ENCODE measurements at places on chromosomes 2 and 18.
A peak's percentile ranks its signal among the peaks of the same experiment; 100 is the strongest.

GRCh38 chr18:3873698-3874097 is 423.7 kb downstream of the TGIF1 start:
- no peak for DNase-seq

- DNase-seq = no peak
These were observed 9.4 kb downstream of the NEU4 start for GRCh38 chr2:241818229-241818942.

GRCh38 chr18:58529714-58530354 is 99.1 kb downstream of the ALPK2 start:
- peak; percentile 47 for DNase-seq

- peak; percentile 40 for DNase-seq
These were observed 98.5 kb upstream of the RIOK3 start for GRCh38 chr18:23354625-23355024.

DNA sequence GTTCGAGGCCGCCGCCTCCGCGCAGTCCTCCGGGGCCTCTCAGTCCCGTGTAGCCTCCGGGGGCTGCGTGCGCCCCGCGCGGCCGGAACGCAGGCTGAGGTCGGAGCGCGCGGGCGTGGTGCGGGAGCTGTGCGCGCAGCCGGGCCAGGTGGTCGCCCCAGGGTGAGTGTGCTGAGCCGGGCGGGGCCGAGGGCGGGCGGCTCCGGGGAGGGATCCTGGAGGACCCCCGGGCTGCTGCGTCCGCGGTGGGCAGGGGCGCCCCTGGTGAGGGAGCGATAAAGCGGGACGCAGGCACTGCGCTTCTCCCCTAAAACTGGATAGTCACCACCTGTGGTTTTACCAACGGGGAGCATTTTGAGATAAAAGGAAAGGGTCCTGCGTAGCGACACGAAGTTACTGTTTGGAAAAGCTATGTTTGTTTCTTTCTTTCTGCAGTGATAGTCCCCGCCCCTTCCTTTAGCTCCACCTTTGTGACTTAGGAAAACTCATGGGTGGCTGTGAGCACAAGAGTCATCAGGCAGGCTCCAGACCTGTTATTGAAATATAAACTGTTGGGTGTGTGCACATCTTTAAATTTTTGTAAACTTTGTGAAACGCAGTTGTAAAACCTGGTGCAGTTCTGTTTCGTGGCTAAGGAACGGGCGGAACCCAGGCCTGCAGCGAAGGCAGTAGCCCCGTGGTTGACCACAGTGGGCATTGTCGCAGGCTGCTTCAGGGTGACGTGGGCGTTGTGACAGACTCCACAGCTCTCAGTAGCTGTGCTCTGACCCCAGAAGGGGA is 687 bp downstream of the CTDP1 start:
- DNase-seq = peak; percentile 45

DNA sequence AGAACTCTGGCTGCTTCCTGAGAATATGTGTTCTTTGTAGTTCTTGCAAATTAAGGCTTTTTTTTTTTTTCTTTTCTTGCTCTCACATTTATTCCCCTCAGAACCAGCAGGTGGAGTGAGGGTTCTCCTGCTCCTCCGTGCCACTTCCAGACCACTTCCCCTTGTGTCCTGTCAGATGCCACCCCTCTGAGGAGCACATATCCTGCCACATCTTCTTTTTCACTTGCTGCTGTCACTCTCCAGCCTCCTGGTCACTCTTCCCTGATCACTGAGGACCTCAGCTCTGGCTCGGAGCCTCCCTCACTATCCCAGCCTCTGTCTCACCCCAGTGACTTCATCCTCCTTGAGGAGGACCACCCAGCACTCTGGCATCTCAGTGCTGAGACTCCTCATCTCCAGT is 100.5 kb downstream of the TACR1 start:
- DNase-seq = peak; percentile 10

DNA sequence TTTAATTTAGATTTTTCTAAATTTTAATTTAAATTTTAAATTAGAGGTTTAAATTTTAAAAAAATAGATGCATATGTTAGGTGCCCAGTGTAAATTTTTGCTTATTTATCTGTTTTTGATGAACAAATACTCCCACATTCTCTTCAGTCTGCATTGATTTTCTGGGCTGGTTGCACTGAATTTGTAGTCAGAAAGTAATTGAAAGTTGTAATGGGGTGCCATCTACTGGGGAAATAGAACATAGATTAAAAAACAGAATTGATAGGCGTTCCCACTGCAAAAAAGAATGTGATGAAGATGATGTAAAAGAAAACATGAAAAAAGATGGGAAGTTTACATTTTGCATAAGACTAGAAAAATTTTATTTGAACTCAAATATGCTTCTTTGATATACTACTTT is 51.7 kb upstream of the CCDC85A start:
- DNase-seq = peak; percentile 49

DNA sequence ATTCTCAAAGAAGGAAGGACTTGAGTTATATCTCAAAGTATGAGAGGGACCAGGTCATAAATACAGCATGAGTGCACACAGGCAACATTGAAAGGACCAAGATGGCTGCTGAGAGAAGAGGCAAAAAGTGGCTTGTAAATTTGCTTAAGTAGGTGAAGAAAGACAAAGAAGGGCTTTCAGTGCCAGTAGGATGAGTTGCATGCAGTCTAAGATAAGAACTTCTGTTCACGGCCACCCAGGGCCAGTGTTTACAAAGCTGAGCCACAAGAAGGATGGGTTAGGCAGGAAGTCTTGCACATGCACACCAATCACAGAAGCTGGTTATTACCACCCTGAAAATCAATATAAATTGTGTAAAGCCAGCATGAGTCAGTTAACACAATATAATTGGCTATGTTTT is 3.1 kb upstream of the ABCB11 start:
- no peak for DNase-seq

GRCh38 chr2:39181297-39181696 is 60.4 kb upstream of the SOS1 start:
- DNase-seq = no peak

DNA sequence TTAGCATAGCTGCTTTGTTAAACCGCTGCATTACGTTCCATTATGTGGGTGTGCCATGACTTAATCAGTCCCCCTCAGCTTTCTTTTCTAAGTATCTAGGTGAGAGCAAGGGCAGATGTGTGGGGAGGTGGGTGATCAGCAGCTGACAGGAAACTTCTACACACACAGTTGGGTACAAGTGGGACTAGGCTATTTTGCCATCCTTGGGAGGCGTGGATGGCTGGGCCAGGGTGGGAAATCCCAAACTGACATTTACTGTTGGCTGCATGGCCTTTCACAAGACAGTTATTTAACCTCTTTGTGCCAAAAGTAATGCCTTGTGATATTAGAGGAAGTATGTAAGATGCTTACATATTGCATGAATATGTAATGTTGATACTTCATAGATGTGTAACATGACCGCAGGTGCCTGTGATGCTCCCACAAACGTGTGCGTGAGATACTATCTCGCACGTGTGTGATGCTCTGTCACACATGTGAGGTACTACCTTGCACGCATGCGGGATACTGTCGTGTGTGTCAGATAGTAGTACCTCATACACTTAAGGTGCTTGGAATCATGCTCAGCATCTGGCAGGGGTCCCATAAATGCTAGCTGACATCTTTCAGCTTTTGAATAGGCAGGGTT is 314.5 kb downstream of the PRKCE start:
- DNase-seq = no peak

- DNase-seq = peak; percentile 92
These were observed at the start of gene WDFY1 for GRCh38 chr2:223944703-223945531. TSS of gene WDFY1 (minus strand) at chr2:223945335. CDS start at chr2:223945284, 51 bp downstream.

GRCh38 chr2:207416111-207416510 is 113.7 kb upstream of the CREB1 start:
- DNase-seq = peak; percentile 11

GRCh38 chr18:11046140-11046539 is 103.2 kb downstream of the PIEZO2 start:
- DNase-seq = no peak

GRCh38 chr2:45218931-45219339 is 209.7 kb upstream of the SIX2 start:
- no peak for DNase-seq

GRCh38 chr2:226977775-226978190 is 141.9 kb downstream of the RHBDD1 start:
- DNase-seq = peak; percentile 72

DNA sequence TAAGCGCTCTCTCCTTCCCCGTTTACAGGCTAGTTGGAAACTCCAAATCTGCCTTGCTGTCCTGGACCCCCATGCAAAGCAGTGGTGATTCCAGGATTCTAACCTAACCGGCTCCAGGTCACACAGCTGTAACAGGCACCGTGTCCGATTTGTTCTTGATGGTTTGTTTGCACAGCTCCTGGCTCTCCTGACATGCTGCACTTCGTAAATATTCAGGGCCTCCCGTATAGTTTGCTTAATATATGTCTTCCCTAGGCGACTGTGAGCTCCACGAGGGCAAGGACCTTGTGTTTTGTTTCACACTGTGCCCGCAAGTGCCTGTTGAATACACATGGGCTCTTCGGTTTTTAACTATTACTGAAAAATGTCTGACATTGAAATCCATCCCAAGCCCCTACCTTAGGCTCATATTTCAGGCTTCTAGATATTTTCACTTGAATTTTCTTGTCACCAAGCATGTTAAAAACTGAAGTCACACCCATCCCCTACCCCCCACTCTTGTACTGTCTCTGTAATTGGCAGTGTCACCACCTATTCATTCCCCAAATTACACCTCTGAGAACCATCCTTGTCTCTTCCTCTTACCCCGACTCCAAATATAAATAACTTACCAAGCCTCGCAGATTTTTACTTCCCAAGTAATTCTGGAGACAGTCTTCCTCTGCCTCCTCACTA is 1.0 kb upstream of the PUM2 start:
- DNase-seq = no peak

DNA sequence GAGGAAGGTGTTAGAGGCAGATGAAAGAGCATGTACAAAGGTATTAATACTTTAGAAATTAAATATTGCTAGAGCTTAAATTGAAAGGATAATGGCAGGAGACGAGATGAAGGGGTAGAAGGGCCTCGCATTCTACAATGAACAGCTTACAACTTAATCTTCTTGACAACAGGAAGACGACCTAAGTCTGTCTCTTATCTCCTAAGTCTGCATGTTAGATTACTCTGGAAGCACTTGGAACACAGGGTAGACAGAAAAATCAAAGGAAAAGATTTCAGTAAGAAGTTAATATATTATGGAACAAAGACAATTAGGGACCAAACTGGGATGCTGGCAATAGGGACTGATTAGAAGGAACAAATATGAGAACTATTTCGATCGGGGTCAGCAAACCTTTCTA is 34.9 kb downstream of the SMC6 start:
- DNase-seq = no peak

GRCh38 chr2:29920130-29920577 is 1.2 kb downstream of the ALK start:
- DNase-seq = no peak

- DNase-seq = no peak
These were observed 1.6 kb downstream of the ST8SIA3 start for GRCh38 chr18:57353940-57354461.

DNA sequence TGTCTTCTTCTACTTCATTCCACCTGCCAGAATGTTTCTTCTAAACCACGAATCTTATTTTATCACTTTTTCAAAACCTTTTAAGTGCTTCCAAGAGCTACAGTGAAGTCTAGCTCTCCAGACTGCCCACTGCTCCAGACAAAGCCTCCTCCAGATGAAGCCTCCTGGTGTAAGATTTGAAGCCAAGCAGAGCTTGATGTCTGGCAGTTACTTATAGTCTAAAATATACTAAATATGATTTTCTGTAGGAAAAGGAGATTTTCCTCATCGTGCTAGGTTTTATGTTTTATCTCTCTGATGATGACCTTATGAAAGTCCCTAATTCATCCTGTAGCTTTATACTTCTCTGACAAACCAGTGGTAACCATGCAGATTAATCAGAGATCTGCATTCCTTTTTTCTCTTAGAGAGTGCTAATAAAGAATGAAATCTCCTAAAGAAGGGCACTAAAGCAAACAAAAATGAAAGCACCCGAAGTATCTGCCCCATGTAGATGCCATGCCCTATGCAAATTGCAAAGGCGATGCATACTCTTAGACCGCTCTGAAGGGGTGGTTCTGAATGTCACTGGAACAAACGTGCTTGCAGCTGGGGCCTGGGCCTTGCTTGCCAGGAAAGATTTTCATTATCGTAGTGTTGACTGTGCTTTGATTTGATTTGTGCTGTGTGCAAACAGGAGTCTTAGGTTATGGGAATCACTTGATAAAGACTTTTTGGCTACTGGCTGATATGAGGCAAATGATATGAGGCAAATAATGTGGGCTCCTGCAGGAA is 314.2 kb downstream of the PID1 start:
- DNase-seq = no peak

GRCh38 chr2:122863532-122863931 is 1108.1 kb downstream of the TSN start:
- DNase-seq = no peak

- no peak for DNase-seq
These were observed 4.8 kb downstream of the COPS9 start for GRCh38 chr2:240131296-240131695.

DNA sequence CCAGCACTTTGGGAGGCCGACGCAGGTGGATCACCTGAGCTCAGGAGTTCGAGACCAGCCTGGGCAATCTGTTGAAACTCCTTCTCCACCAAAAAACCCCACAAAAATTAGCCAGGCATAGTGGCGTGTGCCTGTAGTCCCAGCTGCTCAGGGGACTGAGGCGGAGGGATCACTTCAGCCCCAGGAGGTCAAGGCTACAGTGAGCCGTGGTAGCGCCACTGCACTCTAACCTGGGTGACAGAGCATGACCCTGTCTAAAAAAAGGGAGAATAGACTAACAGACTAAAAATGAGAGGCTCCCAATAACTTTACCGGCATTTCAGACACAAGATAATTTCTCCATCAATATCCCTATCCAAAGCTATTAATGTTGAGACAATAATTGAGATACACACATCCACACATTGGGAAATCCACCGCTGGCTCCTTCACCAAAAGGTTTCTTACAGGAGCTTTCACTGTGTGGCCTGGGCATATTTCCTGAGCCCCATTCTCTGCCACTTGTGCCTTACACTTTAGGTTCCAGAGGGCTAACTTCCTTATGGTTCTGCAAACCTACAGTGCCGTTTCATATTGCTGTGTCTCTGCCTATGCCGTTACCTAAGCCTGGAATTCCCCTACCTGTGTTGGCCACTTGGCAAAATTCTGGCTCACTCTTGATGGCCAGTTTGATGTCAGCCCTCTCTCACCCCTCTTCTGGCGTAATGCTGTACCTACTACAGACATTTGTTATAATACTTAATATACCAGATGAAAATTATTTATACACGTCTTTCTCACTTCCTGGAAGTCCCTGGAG is 115.8 kb upstream of the ZFP36L2 start:
- DNase-seq = no peak

GRCh38 chr2:44358503-44358902 is 2.8 kb downstream of the PREPL start:
- peak; percentile 77 for DNase-seq

All from HCEC 1CT (cell line).